Omental fat pad (tissue), 4 donors: ENCODE measurements at places on chromosomes 11 and 22.

GRCh38 chr22:23485490-23485889 lies 94.6 kb downstream of the IGLL1 start:
- no peak for DNase-seq

GRCh38 chr11:65498042-65498726 lies 661 bp upstream of the MALAT1 start:
- peak; percentile 46 for DNase-seq

GRCh38 chr11:82004537-82005213 lies 729.0 kb downstream of the FAM181B start:
- no peak for DNase-seq

DNA sequence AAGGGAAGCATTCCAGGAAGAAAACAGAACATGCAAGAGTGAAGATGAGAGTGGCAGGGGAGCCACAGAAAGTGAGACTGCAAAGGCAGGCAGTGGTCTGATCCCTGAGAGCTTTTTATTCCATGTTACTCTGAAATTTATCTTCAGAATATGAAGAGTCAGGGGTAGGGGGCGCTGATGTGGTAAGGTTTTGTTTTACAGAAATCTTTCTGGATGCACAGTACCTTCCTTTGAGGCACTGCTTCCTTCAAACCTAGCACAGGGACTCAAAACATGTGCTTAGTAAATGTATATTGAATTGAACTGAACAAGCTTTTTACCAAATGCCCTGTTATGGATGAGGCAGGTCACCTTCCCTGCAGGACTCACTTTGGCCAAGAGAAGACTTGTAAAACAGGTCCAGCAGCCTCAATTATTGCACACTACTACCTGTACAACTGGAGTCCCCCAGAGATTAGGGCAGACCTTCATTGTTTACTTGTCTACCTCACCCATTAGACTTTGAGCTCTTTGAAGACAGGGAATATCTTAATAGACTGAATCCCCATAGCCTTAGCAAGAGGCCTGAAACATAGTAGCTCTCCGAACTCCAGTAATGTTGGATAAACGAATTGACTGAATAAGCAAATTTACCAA lies 2.2 kb downstream of the PAK1 start:
- DNase-seq = no peak

- DNase-seq = no peak
These were observed 25.9 kb downstream of the LARGE2 start for GRCh38 chr11:45948356-45948755.

- DNase-seq = no peak
These were observed 62.4 kb upstream of the CCDC179 start for GRCh38 chr11:22922672-22923071.

DNA sequence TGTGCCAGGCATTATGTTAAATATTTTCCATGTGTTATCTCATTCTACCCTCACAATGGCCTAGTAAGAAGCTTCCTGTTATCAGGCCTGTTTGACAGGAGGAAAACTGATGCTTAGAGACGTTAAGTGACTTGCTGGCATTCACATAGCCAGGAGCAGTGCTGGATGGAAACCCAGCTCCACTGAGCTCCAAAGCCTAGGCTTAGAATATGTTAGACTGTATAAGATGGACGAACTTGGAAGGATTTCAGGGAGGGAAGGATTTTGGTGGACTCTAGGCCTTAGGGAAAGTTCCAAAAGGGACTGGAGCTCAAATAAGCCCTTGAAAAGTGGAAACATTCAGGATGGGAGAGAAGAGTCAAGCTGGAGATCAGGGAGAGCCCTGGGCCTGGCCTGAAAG lies 2.1 kb downstream of the CD44 start:
- no peak for DNase-seq

DNA sequence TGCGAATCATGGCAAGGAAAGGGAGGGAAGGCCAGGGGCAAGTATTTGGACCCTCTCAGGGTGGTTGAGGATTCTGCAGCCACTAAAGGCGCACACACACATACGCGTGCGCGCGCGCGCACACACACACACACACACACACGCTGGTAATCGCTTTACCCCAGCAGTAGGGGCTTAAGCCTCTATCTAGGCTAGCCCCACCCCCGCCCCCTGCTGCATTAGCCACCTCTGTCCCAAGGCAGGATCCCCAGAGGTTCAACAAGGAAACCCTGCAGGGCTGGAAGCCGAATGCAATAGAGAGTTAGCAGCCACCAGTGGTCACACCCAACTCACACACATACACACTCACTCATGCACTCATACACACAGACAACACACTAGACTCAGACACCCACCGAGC lies 28.6 kb upstream of the ELFN2 start:
- no peak for DNase-seq

GRCh38 chr11:131422496-131422895 lies 52.1 kb downstream of the NTM start:
- no peak for DNase-seq

- DNase-seq = no peak
These were observed 111.8 kb upstream of the API5 start for GRCh38 chr11:43200031-43200430.

GRCh38 chr11:43585877-43586608 lies 94.5 kb upstream of the HSD17B12 start:
- DNase-seq = no peak

DNA sequence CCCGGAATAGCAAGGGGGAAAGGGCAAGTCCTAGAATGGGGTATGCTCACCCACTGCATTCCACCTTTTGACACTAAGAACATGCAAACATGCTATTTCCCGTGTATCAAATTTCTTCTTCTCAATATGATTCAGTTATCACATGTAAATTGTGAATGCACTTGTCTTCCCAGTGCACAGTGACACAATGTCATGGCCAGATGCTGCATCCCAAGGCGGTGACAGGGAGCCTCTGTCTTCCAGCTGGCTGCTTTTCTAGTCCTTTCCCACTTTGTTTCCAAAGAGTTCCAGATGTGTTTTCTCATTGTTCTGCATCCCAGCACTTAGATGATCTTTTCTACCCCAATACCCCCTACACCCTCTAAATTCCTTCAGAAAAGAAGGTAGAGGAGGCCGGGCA lies 12.4 kb downstream of the SLC25A18 start:
- no peak for DNase-seq

GRCh38 chr11:134459246-134460061 lies 47.4 kb upstream of the B3GAT1 start:
- no peak for DNase-seq

GRCh38 chr22:31846161-31847115 lies 92.6 kb downstream of the DEPDC5 start:
- DNase-seq = no peak

- DNase-seq = no peak
These were observed at the start of gene GRAP2 for GRCh38 chr22:39900306-39901227. TSS of gene GRAP2 (plus strand) at chr22:39901084. CDS start at chr22:39947107, 46,023 bp downstream.

- DNase-seq = no peak
These were observed 55.4 kb downstream of the NAT10 start for GRCh38 chr11:34160791-34161190.

- DNase-seq = no peak
These were observed 96.6 kb upstream of the AKIP1 start for GRCh38 chr11:8814209-8814922.

GRCh38 chr11:62830904-62831519 lies 839 bp downstream of the STX5 start:
- no peak for DNase-seq

DNA sequence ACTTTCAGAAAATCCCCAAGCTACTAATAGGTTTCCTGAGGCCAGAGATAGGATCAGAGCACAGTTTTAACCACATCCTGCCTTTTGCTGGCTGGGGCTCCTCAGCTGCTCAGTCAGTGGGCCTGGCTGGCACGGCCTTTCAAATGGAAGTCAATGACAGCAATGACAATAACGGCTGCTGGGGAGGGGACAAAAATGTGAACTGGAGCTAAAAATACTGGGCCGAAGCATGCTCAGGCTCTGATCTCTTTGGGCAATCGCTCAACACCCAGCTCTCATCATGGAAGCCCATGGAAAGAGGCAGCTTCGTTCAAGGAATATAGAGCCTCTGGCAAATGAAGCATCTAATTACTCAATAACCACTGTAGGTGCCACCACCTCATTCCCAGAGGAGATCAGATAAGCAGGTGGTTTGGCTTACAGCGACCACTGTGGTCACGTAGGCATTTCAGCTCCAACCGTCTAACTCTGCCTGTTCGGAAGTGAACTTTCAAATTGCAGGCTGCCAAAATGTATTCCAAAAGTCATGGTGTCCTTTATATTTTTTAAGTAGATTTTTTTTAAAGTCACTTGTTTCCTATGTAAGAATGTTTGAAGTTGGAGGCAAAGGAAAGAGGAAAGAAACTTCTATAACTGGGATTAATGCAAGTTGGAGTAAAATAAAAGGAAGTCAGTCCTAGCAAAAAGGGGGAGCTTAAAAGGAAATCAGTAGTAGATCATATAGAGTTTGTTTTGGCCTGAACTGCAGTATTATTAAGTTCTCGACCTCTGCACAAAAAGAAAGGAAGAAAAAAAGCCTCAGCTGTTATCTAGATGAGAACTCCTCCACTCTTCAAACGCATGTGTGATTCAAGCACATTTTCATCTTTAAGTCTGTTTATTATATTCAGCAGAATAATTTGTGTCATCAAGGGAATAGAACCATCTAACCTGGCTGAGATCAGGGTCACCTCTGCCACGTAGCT lies 14.1 kb downstream of the WT1 start:
- no peak for DNase-seq

DNA sequence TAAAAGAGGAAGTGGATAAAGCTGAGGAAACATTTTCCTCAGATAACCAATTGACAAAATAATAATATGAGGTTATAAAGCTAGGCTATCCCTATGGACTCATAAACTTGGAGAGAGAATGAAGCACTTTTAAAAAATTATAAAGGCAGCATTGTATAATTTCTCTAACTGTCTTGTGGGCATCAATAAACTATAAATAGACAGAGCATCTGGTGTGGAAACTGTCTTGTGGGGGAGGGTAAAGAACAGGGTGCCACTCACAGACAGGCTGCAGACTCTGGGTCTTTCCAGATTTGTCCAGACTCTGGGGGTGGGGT lies 333.5 kb downstream of the BUD13 start:
- no peak for DNase-seq

DNA sequence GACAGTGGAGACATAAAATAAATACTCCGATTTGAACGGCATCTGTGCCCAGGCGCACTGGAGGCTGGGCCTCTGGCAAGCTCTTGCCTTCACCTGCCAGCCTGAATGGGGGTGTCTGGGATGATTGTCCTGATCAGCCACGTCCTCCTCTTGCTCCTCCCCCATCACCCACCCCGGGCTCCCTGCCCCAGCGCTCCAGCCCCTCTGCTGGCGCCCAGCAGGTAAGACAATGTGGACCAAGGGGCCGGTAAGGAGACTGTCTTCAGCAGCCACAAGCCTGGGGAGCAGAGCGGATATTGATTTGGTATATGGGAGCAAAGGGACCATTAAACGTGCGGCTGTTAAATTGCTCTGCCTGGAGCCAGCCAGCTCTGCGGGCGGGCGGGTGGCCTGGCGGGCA lies 24.9 kb downstream of the WNT11 start:
- DNase-seq = no peak

- DNase-seq = no peak
These were observed 20.2 kb upstream of the PRDM10 start for GRCh38 chr11:130022799-130023198.

GRCh38 chr11:77117492-77117891 lies 10.6 kb upstream of the MYO7A start:
- no peak for DNase-seq

DNA sequence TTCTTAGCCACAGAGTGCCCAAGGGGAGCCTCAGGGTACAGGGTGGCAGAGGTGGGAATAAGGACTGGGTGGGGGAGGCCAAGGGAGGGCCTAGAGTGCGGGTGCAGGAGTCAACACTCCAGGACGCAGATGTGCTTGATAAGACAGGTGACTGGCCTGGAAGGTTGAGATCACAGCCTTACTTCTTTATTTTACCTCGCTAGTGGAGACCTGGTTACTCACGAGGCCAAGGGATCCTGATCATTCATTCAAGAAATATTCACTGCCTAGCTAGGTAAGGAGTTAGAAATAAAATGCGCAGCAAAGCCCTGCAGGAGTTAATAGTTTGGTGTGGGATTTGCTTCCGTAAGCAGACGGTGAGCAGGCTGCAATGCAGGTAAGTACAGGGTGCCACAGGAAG lies 13.2 kb upstream of the PEX26 start:
- DNase-seq = no peak

DNA sequence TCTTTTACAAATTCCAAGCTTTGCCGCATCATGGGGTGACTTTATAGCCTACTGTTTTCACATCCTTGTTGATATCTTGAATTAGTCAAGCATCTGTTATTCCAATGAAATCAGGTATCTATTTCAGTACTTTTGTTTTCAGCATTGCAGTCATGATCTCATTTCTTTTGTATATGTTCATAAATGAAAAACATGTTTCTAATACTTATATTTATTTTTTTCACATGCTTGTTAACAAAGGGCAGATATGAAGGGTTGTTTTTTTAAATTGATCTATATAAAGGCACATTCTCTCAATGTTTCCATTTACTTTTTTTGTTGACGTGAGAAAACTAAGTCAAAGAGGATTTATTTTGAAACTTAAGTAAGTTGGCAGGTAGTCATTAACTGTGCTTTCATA lies 964.8 kb downstream of the JRKL start:
- no peak for DNase-seq

- no peak for DNase-seq
These were observed 1.5 kb downstream of the TPBGL start for GRCh38 chr11:75241906-75242644.

GRCh38 chr11:3946455-3947017 lies 91.1 kb downstream of the STIM1 start:
- no peak for DNase-seq

DNA sequence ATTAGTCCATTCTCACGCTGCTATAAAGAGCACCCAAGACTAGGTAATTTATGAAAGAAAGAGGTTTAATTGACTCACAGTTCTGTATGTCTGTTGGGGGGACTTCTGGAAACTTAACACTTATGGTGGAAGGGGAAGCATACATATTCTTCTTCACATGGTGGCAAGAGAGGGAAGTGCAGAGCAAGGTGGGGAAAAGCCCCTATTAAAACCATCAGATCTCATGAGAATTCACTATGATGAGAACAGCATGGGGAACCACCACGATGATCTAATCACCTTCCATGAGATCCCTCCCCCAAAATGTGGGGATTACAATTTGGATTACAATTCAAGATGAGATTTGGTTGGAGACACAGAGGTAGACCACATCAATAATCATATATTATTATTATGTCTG lies 25.7 kb downstream of the CEP57 start:
- no peak for DNase-seq

- no peak for DNase-seq
These were observed 83.9 kb downstream of the ETS1 start for GRCh38 chr11:128503245-128503991.

- DNase-seq = no peak
These were observed 17.7 kb downstream of the CTNND1 start for GRCh38 chr11:57779276-57779675.

- DNase-seq = no peak
These were observed 15.0 kb upstream of the TMEM45B start for GRCh38 chr11:129800655-129801054.

DNA sequence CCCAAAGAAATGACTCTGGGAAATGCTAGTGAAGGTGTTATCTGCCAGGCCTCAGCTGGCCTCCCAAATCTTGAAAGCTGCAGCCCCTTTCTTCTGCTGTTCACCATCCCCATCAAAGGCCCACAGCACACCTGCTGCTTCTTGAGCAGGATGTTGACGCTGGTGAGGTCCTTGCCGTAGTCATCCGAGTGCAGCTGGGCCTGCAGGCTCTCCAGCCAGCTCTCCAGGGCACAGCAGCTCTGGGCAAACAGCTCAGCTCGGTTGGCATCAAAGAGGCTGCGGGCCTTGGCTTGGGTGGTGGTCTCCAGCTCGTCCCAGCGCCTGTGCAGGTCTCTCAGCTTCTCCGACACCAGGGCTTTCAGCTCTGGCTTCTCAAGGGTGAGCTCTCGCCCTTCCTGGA lies 18.5 kb upstream of the RBM4B start:
- no peak for DNase-seq
